Fibroblast of skin of right quadriceps (primary cell): ENCODE measurements at places on chromosomes 3 and 15.

DNA sequence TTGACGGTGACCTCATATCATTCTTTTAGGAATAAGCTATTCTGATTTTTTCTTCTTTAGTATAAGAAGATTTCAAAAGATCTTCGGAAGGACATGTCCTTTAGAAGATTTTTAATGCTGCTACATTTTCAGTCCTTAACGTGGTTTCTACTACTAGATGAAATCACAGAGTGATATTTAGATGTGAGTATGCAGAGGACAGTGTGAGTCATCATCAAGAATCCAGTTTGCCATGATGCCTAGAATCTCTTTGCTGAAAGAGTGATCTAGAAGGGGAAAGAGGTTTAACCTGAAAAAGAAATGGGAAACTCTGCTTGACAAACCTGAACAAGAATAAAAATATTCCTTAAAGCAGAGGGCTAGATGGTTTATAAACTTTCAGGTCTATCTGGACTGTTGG is 43.2 kb downstream of the SLC7A14 start:
- peak; percentile 47 for DNase-seq

DNA sequence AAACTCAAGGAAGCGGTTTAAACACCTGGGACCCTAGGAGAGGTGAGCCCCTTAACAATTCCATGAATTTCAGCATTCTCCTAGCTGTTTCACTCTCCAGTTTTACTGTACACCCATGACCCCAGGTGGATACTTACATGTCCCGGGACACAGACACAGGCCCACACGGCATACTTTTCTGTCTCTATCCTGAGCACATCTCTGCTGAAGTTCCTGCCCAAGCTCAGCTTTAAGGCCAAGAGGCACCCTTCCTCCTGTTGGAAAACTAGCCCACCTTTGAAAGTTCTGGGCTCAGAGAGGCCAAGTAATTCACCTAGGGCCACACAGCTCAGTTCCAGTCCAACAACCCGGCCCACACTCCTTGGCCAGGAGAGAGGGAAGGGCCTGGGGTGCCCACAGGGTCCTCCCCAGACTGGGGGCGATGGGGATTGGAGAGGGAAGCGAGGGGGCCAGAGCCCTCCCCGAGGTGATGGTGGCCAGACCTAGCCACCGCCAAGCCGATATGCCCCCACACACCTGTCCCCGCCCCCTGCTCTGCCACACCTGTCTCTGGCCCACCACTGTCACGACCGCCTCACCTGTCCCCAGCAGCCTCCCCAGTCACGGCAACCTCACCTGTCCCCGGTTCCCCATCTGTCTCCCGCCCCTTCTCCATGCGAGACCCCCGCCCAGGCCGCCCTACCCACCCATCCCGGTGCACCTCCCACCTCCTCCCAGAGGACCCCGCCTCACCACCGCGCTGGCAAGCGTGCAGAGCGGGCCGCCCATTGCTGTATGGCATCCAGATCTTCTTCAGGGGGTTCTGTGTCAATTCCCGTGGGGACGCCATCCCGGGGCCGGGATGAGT is 431 bp downstream of the PFKFB4 start:
- no peak for DNase-seq

GRCh38 chr3:193744048-193744821 is 151.2 kb downstream of the OPA1 start:
- no peak for DNase-seq

- DNase-seq, result no peak
These were observed 17.0 kb downstream of the WDR93 start for GRCh38 chr15:89707577-89707976.

- no peak for DNase-seq
These were observed 74.9 kb downstream of the SEMA6D start for GRCh38 chr15:47792231-47792630.

GRCh38 chr3:194768586-194768985 is 82.9 kb downstream of the FAM43A start:
- DNase-seq, result no peak

DNA sequence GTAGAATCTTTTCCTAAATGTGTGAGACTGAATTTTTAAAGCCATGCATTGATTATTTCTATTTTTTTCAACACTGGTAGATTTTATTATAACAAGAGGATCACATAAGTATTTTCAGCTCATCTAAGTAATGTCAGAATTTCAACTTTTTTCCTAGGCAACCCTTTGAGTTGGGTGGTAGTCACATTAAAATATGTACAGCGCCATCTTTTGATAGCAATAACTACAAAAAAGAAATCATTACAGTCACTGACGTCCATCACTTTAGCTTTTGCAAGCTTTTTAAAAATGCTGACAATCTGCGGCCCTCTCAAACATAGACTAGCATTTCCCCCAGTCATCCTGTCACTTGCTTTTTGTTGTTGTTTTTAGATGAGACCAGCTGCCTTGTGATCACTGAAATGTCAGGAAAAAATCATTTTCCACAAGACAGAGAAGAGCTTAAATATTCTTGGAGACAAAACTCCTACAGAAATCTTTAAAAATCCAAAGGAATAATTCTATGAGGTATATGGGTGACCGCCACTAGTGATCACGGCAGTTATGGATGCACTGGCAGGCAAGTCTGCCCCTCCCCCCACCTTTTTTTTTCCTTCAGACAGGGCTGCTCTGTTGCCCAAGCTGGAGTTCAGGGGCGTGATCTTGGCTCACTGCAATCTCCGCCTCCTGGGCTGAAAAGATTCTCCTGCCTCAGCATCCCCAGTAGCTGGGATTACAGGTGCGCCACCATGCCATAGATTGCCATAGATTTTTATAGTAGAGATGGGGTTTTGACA is 384.0 kb upstream of the KCNMB2 start:
- no peak for DNase-seq

DNA sequence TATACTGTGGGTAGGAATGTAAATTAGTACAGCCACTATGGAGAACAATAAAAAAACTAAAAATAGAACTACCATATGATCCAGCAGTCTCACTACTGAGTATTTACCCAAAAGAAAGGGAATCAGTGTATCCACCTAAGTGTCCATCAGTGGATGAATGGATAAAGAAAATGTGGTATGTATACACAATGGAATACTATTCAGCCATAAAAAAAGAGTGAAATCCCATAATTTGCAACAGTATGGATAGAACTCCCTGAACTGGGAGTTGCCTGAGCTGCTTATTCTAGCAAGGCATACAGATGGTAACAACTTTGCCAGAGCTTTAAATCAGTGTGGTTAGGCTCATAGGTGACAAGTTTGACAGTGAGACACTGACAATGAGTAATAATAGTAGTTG is 16.1 kb upstream of the APH1B start:
- no peak for DNase-seq

- DNase-seq, result no peak
These were observed 1.1 kb downstream of the CHCHD4 start for GRCh38 chr3:14123308-14124222.

- DNase-seq, result no peak
These were observed 20.3 kb upstream of the IL16 start for GRCh38 chr15:81176291-81176893.

DNA sequence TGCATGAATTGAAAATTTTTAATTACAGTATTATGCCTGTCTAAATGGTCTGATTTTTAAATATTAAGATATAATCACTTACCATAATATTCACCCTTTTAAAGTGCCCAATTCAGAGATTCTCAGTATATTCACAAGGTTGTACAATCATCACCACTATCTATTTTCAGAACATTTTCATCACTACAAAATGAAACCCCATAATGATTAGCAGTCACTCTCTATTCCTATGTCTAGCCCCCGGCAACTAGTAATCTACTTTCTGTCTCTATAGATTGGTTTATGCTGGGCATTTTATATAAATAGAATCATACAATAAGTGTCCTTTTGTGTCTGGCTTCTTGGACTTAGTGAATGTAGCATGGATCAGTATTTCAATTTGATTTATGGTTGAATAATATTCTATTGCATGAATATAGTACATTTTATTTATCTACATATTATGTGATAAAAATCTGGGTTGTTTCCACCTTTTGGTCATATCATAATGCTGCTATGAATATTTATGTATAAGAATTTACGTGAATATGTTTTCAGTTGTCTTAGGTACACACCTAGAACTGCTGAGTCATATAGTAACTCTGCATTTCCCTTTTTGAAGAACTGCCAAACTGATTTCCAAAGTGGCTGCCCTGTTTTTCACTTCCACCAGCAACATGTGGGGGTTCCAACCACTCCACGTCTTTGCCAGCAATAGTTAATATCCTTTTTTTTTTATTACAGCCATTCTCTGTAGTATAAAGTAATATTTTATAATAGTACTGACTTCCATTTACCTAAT is 485.7 kb upstream of the ZNF385D start:
- no peak for DNase-seq

GRCh38 chr3:126679318-126679751 is 24.4 kb upstream of the TXNRD3 start:
- peak; percentile 69 for DNase-seq

DNA sequence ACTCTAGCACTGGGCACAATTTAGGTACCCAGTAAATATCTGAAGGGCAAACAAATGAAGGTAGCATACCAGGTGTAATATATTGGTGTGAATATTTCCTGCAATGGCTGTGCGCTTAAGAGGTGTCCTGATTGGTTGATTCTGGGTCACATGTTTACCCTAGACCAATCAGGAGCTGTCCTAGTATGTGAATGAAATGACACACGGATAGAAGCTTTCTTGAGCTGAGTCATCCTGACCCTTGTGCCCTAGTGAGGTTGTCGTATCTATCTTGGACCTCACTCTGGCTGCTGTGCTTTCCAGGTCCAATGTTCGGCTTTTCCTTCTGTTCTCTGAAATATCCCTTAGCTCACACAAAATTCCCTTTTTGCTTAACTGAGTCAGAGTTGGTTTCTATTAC is 58.1 kb upstream of the FOXP1 start:
- no peak for DNase-seq

DNA sequence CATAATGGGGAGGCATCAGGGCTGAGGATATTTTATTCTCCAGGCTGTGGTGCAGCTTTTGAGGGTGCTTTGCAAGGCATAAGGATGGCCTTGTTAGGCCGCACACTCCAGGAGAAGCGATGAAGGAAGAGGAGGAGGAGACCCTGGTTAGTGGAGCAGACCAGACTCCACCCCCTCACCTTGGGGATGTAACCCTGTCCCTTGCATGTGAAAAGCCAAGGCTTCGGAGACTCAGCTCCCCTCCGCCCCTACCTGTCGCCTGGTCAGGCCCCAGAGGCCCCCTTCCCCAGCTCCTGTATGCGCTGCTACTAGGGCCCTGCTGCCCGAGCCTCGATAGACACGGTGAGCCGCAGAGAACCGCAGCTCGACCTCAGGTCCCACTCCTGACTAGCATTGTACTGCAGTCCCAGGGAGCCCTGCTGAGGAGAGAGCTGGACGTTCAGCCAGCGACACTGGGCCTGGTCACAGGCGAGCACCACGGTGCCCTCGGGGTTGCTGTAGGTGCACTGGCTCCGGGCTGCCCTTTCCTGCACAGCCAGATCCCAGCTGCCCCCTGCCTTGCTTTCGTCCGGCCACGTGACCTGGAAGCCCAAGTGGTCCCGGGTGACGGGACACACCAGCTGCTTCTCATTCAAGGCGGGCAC is 10.2 kb downstream of the CPN2 start:
- DNase-seq, result no peak

- no peak for DNase-seq
These were observed 348.7 kb upstream of the TBL1XR1 start for GRCh38 chr3:177545964-177546363.

- DNase-seq, result no peak
These were observed 10.7 kb downstream of the THSD4 start for GRCh38 chr15:71125831-71126450.

DNA sequence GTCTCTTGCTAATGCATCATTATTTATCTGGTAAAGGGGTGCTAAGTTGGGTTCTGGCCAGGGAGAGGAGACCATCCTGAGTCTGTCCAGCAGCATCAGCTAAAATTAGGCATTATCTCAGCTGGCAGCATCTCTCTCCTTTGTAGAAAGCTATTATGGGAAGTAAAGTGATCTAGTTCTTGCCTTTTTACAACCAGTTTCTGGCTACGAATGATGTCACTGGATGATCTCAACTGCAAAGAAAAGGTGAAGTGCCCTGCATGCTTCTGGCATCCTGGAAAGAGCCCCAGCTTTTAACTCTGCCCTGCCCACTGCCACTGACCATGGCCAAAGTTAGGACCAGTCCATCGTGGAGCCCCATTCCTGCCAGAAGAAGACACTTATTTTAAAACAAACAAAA is 37.1 kb upstream of the IL12A start:
- no peak for DNase-seq

DNA sequence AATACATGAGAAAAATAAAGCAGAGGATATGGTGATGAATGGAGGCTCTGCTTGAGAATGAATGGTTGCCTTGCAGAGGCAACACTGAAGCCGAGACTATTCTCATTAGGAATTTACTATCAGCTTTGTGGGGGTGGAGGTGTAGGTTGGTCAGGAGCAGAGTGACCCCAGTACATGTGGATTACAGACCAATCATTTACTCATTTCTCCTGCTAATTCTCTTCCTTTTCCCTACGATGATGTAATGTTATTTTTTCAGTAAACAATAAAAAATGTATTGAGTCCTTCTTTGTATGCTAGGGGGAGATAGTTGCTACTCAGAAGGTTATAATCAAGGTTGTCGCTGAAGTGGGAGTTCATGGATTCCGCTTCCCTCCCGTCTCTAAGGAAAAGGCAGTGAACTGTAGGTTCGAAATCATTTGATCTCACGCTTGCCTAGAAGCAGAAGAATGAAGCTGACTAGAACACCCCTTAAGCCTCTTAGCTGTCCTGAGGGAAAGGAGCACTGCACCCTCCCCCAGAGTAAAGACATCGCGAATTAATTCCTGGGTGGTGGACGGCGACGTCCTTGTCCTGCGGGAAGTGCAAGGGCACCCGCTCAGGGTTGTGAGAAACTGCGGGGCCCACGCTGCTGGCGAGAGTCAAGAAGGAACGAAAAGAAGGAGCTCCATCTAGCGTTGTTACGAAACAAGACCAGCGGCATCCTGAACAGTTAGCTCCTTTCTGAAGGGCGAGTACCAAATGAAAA is 213.2 kb upstream of the PFN2 start:
- DNase-seq, result peak; percentile 82

GRCh38 chr15:89781891-89782618 is 5.9 kb downstream of the MESP2 start:
- DNase-seq, result peak; percentile 50

DNA sequence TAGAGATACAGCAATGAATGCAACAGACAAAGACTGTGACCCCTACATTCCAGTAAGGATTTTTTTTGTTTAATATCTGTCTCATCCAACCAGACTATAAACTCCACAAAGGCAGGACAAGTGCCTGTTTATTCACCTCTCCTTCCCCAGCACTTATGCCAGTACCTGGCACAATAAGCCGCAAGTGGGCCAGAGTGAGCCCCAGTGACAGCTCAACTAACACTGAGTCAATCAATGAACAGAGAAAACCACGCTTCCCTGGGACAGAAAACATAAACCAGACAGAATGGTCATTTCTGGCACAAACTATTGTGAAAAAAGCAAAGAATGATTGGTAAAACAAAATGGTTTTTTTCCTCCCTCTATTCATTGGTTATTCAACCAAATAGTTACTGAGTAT is 52.2 kb downstream of the RYK start:
- no peak for DNase-seq
